Left lung (tissue), 14 donors: ENCODE measurements at places on chromosomes 2 and 18. TPM values are rescaled to one million over a fixed set of nuclear protein-coding genes. Genes with fewer than 3 reads are reported as not detected.

DNA sequence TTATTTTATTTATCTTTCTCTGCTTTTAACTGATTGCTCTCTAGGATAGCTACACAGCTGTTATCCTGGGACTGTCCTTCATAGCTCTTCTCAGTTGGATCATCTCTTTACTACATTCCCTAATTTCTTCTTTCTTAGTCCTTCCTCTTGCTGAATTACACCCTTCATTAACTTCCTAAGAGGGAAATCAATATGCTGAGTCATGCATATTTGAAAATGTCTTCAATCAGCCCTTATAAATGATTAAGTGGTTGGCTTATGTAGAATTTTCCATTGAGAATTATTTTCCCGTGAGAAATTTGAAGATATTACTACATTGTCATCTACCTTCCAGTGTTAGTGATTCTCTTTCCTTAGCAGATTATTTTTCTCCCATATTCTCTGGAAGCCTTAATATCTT lies 214.2 kb downstream of the SOCS6 start:
- no peak for DNase-seq

GRCh38 chr2:218257390-218257981 lies 3.3 kb upstream of the GPBAR1 start:
- DNase-seq: no peak

DNA sequence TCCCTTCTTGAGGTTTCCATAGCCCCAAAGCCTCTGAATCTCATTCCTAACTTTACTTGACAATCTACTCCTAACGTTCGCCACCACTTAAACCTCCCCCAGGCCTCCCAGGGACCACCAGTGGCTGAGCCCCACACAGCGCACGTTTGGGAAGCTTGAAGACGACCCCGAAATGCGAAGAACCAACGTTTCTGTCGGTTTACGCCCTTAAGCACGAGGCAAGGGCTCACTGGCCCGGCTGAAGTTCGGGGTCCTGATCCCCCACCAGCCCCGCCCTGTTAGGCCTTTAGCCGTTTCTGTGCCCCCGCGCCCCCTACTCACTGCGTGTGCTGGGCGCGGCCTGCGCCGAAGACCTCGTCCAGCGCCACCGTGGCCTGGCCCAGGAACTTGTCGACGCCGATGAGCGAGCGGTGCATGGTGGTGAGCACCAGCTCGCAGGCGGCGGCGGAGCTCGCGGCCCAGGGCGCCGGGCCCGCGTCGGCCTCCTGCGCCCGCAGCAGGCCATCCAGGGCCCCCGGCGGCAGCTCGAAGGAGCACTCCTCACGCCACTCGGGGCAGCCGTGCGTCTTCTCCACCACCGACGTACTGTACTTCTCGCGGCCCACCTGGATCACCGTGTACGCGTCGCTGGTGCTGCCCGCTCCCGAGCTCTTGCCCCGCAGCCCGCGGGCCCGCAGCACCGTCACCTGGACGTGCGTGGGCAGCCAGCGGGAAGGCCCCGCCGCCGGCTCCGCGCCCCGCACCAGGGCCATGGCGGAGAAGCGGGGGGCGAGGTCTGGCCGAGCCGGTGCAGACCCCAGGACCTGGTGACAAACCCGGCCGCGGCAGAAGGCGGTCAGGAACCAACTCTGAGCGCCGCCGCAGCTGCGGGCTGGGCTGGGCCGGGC lies 479 bp downstream of the RAB11FIP5 start:
- peak; percentile 44 for DNase-seq

GRCh38 chr2:234950730-234951663 lies 820 bp upstream of the SH3BP4 start:
- DNase-seq: no peak

DNA sequence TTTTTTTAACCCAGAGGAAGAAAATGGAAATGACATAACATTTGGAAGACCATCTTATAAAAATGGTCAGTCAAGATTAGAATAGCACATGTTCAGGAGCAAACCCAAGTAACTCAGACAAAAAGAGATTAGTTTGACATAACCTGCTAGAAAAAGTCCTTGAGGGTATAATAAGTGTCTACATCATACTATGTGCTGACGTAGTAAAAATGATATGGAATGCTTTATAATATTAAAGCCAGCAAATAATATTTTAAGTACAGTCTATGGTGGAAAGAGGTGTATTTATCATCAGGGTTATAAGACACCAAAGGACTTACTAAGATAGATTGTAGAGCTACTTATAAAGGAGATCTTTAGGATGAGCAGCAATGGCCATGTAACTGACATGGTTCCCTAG lies 169.0 kb downstream of the LTBP1 start:
- DNase-seq: no peak

DNA sequence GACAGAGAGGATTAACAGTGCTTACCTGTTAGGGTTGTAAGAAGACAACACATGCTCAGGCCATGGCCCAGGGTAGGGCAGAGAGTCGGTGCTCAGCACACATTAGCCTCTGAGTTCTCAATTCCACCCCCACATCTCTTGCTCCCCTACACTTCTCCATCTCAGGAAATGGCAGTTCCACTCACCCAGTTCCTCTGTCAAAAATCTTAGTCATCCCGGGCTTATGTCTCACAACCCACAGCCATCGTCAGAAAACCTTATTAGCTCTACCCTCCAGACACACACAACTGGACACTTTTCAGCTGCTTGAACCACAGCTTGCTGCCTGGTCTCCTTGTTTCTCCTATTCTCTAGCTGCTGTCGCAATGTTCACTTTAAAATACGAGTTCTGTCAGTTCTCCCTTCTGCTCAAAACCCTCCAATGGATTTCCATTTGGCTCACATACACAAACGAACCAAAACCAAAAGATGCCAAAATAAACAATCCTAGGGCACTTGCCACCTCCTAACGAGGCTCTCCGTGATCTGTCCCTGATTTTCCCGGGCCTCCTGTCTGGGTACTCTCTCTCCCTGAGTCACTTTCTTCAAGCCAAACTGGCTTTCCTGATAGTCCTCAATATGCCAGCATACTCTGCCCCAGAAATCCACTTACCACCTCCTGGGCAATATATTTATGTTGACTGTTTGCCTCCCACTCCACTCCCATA lies 89.7 kb downstream of the KCTD1 start:
- no peak for DNase-seq

DNA sequence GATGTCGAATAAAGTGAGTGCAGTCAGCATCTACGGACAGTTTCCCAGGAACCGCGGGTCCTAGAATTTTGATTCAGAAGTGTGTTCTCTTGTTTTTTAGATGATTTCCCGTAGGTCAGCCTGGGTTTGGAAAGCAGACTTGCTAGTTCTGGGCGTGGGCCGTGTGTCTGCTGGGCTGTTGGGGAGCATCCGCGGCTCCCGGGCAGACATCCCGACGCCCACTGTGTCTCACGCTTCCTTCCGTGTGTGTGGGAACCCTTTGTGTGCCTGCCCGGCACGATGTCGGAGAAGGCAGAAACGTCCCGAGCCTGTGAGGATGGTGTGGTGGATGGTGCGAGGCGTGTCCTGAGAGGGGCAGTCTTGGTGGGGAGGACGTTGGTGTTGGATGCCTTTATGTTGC lies 18.4 kb downstream of the CTDP1 start:
- DNase-seq: peak; percentile 61

DNA sequence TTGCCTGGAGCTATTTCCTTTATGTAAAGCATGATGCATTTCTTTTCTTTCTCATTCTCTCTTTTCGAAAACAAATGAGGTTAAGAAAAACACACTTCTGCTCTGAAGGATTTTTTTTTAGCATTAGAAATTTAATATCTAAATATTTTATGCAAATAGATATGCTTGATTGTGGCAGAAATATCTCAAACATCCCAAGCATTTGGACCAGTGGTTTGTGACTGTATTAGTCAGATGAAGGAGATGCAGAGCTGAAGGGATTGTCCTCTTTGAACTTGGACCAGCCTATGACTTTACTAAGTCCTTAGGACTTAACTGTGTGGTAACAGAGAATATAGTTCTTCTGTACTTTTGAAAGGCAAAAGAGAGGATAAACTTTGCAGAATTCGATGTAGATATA lies 335.9 kb upstream of the NT5C1B start:
- no peak for DNase-seq

DNA sequence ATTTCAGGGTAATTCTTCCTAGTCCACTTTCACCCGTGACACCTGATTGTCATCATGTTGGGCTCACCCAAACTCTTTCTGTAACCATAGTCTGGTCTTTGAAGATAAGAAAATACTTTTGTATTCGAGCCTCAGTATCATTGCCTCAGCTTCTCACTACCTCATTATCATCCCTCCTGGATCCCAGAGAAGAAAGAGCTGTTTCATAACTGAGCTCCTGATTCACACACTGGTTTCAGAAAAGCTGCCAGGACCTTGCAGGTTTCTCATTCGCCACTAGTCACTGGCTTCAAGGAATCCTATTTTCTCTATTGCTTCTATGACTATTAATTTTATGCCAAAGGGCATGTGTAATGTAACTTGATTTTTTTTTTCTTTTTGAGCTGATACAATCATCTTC lies 2.9 kb upstream of the CRIM1 start:
- DNase-seq: no peak

- no peak for DNase-seq
Observed at GRCh38 chr2:2663401-2664036, 332.4 kb upstream of the MYT1L start.

GRCh38 chr2:31729442-31730092 lies 148.8 kb upstream of the SRD5A2 start:
- no peak for DNase-seq

- DNase-seq: no peak
Observed at GRCh38 chr2:34734042-34734441, 1134.9 kb upstream of the FAM98A start.

- no peak for DNase-seq
Observed at GRCh38 chr2:146807568-146808168, 1037.2 kb upstream of the ACVR2A start.

DNA sequence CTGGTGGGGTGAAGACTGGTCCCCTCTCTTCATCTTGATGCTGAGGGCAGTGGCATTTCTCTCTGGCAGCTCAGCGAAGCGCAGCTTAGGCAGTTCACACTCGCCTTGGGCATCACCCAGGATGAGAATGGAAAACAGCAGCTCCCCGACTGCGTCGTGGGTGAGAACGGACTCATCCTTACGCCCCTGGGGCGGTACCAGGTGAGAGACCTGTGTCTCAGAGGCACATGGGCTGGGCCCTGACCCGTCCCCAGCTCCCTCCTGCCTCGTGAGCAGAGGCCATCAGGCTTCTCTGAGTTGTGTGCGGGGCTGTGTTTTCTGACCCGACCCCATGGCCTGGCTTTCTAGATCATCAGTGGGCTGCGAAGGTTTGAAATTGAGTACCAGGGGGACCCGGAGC lies 8.2 kb upstream of the CCDC74A start:
- no peak for DNase-seq

DNA sequence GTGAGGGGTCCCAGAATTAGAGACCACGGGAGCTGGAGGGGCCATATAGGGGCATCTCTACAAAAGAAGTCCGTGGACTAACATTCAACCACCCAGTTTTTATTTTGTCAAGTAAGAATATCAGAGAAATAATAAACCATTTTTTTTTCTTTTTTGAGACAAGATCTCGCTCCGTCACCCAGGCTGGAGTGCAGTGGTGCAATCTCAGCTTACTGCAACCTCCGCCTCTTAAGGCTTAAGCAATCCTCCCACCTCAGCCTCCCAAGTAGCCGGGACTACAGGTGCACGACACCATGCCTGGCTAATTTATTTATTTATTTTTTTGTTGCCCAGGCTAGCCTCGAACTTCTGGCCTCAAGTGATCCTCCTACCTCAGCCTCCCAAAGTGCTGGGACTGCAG lies 82.7 kb downstream of the ZFP36L2 start:
- no peak for DNase-seq

- DNase-seq: no peak
Observed at GRCh38 chr2:28178946-28179345, 213.7 kb upstream of the FOSL2 start.

DNA sequence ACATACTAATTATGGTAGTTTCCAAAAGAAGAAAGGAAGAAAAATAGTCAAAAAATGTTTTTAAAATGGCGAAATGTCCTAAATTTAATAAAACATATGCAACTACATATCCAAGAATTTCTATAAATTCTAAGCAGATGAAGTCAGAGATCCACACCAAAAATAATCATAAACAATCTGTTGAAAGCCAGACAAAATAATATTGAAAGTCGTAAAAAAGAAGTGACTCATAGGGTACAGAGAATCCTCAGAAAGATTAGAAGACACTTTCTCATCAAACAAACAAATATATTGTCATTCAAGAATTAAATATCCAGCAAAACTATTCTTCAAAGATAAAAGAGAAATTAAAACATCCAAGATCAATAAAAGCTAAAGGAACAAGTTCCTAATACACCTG lies 281.4 kb upstream of the ZNF804A start:
- no peak for DNase-seq

GRCh38 chr2:173218326-173219056 lies 136.2 kb upstream of the CDCA7 start:
- DNase-seq: no peak

DNA sequence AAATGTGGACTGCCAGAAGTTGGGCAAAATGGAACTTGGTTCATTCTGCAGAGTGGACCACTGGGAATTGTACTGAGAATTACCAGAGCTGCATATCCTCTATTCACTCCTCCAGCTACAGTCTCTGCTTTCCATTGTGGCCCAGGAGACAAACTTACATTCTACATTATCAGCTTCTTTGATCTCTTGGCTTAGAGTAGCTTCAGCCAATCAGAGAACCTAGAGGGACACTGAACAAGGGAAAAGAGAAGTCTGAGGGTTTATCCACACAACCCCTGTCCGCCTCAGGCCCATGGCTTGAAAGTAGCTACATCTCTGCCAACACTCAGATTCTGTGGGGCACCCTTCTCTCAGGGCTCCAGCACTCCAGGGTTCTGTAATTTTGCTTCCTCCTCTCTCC lies 251.1 kb downstream of the TRIB2 start:
- no peak for DNase-seq

DNA sequence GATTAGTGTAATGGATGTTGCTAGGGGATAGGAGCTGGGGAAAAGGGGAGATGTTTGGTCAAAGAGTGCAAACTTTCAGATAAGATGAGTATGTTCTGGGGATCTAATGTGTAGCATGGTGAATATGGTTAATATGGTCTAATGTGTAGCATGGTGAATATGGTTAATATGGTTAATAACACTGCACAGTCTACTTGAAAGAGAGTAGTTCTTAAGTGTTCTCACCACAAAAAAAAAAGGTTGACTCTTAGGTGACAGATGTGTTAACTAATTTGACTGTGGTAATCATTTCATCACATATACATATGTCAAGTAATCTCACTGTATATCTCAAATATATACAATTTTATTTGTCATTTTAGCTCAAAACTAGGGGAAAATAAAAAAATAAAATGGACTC lies 121.3 kb upstream of the CD226 start:
- DNase-seq: no peak

Gene PPIL3
- total RNA-seq: 26.0 TPM

Gene PLEKHH2
- 23.3 TPM for total RNA-seq

Gene DSG2
- total RNA-seq: 39.4 TPM

Gene SP140
- total RNA-seq: 4.8 TPM
